ENCODE measurements at places on chromosomes 7 and 10.

DNA sequence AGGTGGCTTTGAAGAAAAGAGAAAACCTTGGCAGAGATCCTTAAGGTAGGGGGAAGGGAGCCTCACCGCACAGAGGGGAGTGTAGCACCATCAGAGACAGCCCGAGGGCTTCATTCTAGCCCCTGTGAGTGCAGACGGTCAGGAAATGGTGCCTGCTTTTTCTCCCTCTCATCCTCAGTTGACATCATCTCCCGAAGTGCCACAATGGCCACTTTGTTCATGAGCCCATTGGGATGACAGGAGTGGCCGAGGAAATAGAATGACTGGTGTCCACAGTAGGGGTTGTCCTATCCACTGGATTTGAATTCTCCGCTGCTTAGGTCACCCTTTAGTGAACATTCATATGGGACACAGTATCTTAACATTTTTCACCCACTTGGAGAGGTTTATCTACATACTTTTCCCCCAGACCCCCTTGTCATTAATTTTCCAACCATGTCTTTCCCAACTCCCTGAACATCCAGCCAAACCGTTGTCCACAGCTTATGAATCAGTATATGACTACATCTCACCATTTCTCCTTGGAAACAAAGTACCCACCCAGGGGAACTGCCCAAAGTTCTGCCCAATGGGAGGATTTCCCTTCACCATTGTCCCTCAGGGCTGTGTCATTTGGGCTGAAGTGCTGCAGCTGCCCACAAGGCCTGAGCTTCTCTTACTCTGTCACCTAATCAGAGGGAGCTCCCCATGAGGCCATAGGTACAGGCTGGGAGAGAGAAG is 108.8 kb downstream of the ADCY1 start:
- DNase-seq, result no peak

DNA sequence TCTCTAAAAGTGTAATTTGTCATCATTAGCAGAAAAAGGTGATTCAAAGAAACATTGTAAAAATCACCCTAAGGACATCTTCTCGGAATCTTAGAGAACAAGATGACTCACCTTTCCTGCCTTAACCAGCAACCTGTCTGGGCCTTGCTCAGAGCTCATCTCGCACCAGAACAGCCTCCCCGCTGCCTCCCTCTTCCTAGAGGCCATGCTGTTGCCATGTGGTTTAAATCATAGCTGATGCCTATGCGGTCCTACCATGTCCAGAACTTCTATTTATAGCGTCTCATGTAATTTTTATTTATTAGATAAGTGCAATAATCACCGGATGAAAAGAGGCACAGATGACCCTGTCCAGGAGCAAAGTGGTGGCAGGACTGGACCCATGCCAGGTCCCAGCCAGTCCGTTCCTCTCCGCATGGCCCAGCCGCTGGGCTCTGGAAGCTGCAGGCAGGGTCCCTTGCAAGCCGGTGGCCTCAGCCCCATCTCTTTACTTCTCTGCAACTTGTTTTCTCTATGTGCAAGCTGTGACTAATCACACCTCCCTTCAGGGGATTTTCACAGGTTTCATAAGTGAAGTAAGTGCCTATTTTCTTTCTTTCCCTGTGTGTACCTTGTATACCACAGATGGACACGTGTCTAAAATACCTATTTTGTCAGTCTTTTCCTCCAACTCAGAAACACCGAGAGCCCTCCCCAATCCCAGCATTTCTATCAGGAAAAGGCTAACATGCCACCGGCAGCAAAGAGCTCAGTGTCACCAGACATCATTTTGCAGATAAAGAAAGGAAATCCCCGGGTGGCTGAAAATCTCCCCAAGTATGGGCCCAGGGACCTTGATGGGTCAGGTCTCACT is 27.1 kb downstream of the KLF6 start:
- peak; percentile 70 for DNase-seq

DNA sequence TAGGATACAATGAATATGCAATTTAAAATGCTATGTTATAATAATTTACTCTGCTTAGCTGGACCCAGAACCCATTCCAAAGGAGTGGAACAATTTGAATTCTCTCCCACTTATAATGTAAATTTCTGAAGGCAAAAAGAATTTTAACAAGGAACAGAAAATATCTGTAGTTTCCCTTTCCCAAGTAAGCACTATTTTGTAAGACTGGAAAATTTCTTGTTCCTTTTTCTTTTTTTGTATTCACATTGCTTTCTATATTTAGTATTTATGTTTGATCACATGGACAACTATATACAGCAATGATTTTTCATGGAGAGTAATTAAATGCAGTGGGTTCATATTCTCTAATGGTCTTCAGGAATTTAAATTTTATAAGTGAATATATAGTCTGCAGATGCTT is 127.4 kb downstream of the GPR85 start:
- no peak for DNase-seq

GRCh38 chr10:501596-501995 is 187.9 kb downstream of the DIP2C start:
- DNase-seq, result no peak

DNA sequence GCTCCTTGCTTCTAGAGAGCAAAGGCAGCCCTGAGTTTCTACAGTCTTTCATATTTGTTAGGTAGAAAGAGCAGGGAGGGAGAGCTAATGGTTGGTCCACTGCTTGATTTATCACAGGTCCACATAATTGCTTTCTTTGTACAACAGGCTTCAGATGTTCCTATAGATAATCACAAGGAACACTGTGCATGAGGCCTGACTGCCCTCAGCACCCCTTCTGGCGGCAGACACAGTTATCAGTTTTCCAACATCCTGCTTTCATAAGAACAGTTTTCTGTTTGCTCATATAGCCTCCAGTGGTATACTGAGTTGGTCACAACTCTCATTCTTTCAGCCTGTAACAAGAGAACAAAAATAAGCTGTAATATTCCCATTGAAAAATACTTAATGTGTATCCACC is 69.7 kb downstream of the AKR1C4 start:
- DNase-seq, result no peak

GRCh38 chr10:35421553-35422178 is 85.4 kb downstream of the CCNY start:
- DNase-seq, result no peak

DNA sequence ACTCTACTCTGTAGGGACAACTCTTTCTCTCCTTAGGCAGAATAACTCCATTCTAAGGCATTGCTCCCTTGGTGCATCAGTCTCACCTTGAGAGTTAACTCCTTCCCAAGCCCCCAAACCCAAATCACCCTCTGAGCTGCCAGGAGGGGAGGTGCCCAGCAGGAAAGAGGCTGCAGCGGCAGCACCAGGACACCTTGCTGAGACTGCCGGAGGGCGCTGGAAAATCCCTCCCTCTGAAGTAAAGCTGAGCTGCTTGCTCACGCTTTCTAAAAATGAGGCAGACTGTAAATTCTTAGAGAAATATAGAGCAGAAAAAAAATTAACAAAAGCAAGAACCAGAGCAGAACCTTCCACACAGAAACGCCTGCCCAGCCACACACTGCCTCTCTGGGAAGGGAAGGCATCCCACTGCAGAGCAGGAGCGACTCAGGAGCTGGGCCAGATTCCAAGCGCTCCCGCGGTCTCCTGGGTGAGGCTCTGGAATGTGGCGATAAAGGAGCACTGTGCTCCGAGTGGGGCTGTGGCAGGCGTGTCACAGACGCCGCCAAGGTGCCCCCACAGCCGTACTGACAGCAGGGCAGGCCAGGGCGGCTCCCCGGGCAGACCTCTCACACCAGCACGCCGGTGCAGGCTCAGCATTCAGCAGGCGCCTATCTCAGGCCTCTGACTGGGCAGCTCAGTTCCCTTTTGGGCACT is 202.1 kb downstream of the TNS3 start:
- DNase-seq, result no peak

DNA sequence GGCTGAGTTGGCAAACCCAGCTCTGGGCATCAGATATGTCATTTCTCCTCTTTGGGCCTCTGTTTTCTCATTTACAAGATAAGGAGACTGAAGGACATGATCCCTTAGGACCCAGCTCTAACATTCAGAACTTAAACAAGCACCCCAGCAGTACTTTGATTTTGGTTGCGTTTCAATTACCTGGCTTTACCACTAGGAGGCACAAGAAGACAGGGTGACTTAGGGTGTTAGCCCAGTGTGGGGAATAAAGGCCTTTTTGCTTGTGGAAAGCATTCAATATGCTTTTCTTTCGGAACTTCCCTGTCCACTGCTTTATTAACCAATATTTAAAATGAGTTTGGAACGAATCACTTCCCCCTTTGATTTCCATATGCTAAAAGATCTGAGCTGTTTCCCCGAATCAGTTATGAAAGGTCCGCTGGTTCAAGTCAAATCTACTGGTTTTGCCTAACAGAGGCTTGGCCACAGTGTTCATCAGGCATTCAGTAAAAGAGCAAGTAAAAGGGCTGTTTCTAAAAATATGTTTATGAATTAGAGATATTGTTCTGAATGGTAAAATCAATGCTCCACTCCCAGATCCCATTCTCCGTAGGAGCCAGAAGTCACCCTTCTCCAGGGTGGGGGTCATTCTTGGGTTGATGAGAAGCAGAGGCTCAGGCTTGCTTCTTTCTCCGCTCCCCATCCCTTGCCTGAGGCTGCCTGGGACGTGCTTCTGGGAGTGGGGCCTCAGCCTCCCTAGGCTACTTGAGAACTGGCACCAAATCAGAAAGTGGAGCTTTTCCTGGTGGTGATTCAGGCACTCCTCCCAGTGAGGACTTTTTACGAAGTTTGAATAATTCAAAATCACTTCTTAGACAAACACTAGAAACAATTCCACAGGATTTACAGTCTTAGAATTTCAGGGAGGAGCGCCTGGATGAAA is 105.5 kb downstream of the MYOF start:
- DNase-seq, result peak; percentile 82

GRCh38 chr7:103795107-103795506 is 194.4 kb downstream of the RELN start:
- DNase-seq, result no peak

DNA sequence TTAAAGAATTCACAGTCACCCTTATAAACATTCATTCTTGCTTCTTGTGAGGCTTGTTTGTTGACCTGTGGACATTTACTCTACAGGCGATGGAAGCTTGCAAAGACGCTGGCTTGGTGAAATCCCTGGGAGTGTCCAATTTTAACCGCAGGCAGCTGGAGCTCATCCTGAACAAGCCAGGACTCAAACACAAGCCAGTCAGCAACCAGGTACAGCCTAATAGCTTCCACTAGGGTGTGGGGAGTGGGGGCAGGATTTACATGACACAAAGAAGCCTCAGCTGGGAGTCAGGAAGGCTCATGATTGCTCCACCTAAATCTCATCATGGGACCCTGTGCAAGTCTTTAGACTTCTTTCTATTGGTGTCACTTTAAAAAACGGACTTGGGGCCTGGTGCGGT is 29.0 kb downstream of the AKR1D1 start:
- no peak for DNase-seq
